Chondrocyte (in vitro differentiated cells): ENCODE measurements at places on chromosomes 3 and 15.

DNA sequence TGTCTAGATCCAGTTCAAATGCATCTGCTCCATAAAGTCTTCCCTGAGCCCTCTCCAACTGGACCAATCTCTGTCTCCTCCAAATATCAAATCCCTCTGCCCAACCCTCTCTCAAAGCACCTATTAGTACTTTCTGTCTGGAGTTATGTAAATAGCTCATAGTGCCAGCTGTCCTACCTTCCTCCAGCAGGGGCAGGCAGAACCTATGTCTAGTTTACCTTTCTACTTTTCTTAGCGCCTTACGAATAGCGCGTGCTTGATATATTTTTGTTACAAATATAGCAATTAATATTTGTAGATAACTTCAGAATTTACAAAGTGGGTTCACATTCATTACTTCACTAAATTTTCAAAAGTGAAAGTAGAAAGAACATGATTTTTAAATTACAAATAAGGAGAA, 14.0 kb upstream of the CCDC80 start:
- no peak for DNase-seq

DNA sequence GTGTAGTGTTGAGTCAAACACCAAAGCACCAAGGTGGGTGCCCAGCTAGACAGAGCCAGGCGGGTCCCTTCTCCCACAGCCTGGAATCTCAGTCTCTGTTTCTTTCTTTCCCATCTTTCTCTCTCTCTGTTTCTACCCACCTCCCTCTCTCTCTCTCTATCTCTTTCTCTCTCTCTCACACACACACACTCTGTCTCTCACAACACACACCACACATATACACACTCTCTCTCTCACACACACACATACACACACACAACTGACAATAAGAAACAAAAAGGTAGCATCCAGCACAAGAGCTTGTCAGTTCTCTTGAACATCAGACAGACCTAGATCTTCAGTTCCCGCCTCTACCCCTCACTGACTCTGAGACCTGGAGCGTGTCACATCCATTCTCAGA, 2.4 kb downstream of the TMEM40 start:
- DNase-seq: no peak

DNA sequence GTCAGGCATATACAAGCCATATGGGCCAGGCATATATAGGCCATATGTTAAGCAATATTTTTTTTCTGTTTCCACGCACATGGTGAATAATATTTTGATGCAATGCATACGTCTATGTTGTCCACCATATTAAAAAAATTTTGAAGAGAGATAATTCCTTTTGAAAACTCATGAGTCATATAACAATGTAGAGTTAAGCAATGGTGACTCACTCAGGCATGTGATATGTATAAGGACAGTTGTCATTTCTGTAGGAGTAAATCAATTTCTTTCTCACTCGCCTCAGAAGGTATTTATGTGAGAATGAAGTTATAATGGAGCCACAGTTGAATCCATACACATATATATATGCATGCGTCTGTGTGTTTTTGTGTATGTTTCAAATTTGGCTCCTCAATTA, 272.6 kb downstream of the EPHA3 start:
- DNase-seq: no peak

DNA sequence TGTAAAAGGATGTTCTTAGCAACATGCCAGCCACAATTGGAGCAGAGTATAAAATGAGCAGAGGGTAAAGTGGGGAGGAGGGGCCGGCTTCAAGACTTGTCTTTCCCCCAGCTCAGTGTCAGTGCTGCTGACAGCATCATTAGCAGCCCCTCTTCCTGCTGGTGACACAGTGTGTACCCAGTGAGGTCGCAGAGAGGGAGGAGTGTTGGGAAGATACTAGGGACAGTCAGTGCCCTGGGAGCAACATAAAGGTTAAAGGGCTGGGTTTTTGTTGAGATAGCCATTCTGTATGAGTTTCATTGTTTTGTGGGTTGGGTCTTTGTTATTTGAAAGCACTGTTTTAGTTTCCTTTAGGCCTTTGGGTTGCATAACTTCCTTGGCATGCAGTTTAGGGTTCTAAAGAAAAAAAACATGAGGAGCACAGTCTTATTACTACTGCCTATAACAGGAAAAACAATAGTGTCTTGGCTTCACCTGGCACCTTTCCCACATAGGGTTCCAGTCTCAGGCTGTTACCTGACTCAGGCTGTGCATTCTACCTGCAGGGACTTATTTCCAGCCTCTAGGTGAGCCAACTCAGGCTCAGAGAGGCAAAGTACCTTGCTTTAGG, 94.1 kb upstream of the SKOR1 start:
- DNase-seq: no peak

GRCh38 chr3:171257251-171258203, 202.7 kb downstream of the TNIK start:
- DNase-seq: no peak

DNA sequence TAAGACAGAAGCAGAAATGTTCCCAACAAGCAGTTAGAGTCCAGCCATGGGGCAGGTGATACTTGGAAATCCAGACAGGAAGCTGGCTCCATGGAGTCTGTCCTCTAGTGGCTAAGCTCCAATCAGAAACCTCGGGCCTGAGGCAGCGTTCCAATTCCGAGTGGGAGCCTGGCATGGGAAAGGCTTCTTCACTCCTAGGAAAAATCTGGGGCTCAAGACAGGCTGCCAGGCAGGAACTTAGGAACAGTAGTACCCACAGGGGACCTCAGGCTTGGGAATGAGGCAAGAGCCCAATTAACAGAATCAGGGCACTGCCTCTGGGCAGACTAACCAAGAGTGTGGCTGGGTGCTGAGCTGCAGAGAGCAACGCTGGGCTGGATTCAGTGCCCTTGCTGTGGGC, 6.2 kb upstream of the ATP13A4 start:
- DNase-seq: no peak

DNA sequence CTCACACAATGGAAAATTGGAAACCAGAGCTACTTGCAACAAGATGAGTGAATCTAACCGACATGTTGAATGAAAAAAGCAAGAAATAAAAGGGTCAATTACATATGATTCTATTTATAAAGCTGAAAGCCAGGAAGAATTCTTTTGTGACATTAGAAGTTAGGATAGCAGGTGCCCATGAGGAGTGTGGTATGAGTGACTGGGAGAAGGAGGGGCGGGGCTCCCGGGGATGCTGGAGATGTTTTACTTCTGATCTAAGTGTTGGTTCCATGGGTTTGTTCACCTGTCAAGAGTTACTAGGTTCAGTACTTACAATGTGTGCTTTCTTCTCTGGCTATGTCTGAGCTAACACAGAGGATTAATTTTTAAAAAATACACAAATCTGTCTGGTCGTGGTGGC, 60.8 kb downstream of the NSMCE3 start:
- no peak for DNase-seq

GRCh38 chr3:45311953-45312801, 76.2 kb upstream of the LARS2 start:
- DNase-seq: no peak

- DNase-seq: no peak
Measured at GRCh38 chr3:171954690-171955383, 84.5 kb upstream of the FNDC3B start.

GRCh38 chr3:61793056-61793455, 231.7 kb downstream of the PTPRG start:
- no peak for DNase-seq

- no peak for DNase-seq
Measured at GRCh38 chr15:88701561-88702095, 62.8 kb downstream of the ISG20 start.

DNA sequence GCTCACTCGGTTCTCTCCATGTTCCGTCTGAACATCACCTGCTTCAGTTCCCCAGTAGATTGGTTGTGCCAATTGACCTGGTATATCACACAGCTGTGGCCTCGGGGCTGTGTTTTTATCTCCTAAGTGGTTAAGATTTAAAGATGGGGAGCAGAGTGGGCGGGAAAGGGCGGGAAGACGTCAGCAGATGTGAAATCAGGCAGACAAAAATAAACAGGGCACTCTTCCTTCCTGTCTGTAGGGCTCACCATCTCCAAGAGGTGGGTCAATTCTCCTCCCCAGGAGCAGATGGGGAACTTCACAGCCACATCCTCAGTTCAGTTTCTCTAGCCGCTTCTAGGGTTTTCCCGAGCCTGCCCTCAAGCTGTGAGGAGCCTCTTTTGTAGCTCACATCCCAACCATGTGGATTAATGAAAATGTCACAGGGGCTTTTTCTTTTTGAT, 26.8 kb upstream of the LIMD1 start:
- DNase-seq: peak; percentile 28

- no peak for DNase-seq
Measured at GRCh38 chr3:108223928-108224327, 1.7 kb upstream of the IFT57 start.

- no peak for DNase-seq
Measured at GRCh38 chr15:86337071-86337470, 257.4 kb downstream of the AGBL1 start.

- DNase-seq: no peak
Measured at GRCh38 chr3:140238646-140239314, 303.8 kb downstream of the CLSTN2 start.

DNA sequence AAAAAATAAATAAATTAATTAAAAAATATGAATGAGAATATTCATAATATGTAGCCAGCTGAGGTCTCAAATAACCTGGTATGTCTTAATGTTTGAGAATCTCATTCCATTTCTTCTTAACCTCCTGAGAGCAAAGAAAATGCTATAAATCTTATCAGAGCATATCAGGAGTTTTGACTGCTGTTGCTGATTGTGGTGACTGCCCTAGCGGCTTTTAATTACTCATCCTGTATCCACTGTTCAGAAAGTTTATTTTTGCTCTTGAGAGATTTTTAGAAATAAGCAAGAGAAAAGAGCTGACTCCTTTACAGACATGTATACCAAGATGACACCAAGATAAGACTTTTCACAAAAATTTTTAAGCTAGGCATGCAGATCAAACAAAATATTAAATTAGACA, 454.8 kb upstream of the CBLB start:
- DNase-seq: no peak

- no peak for DNase-seq
Measured at GRCh38 chr3:126287536-126288241, 69.5 kb downstream of the KLF15 start.

DNA sequence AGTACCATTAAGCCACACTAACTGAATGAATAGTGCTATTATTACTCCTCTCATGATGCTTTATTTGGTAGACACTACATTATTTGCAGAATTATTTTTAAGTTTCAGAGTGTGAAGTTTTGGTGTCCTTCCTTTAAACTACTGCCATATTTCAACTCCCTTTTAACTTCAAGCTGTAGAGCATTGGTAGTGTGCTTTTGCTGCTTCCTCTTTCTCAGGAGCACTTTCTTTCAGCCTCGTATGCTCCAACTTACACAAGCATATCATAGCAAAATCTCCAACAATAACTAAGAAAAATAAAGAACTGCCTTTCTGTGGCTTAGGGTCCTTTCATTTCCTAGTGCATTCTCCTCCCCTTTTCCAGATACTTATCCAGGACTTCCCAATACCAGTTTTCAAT, 476.4 kb upstream of the AGTR1 start:
- DNase-seq: no peak
